ENCODE measurements at places on chromosomes 5 and 9.

DNA sequence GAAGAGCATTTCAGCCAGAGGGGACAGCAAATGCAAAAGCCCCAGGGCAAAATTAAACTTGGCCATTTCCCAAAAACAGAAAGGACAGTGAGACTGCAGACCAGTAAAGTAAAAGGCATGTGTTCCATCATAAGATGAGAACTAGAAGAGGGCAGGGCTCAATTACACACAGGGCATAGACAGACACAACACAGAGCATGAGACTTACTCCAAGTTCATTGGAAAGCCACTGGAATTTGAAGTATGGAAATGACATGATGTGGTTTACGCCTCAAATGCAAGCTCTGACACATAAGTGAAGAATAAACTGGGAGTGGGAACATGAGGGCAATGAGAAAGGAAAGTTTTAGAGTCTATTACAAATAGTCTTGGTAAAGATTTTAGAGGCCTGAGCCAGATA is 446.6 kb upstream of the GRIA1 start:
- DNase-seq: no peak

GRCh38 chr9:93020771-93021670 is 37.5 kb upstream of the SUSD3 start:
- no peak for DNase-seq

DNA sequence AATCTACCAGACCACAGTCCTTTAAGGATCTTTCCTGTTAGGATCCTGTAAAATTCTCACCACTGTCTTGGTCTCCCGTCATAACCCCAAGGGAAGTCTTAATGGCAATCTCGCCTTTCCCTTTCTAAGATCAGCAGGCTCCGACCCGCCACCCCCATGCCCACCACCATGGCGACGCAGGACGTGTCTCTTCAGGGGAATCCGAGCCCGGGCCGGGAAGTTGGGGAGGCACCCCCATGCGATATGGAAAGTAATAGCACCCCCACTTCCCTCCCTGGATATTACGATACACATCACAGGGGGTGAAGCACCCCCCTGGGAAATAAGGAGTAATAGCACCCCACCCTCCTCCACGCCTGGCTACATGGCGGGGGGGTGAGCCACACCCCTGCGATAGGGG is 8.3 kb upstream of the STK32A start:
- DNase-seq: no peak

DNA sequence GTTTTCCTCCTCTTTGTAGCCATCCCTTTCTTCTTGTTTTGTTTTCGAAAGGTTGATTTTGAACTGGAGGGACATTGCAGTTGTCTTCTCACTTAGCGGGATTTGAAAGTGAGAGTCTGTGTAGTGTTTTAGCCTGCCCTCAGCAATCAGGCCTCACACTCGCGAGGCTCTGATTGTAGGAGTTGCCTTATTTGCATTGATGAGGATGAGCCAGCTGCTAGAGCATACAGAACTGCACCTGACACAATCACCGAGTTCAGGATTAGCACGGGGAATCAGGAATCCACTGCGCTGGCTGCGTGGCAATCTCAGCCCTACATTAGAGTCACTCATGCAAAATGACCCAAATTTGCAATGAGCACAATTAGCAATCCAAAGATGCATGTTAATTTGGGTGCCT is 122.5 kb upstream of the TMEM161B start:
- no peak for DNase-seq

DNA sequence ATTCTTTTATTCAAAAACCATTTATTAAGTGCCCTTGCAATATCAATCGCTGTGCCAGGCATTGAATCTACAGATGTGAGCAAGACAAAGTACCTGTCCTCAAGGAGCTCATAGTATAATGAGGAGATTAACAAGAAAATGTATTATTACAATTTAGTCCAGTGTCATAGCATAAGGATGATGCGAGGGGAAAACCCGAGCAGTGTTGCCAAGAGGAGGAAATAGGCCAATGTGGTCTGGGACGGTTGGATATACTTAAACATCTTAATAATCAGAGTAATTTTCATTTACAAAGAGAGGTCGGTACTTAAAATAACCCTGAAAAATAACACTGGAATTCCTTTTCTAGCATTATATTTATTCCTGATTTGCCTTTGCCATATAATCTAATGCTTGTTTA is 18.5 kb downstream of the CD274 start:
- no peak for DNase-seq

DNA sequence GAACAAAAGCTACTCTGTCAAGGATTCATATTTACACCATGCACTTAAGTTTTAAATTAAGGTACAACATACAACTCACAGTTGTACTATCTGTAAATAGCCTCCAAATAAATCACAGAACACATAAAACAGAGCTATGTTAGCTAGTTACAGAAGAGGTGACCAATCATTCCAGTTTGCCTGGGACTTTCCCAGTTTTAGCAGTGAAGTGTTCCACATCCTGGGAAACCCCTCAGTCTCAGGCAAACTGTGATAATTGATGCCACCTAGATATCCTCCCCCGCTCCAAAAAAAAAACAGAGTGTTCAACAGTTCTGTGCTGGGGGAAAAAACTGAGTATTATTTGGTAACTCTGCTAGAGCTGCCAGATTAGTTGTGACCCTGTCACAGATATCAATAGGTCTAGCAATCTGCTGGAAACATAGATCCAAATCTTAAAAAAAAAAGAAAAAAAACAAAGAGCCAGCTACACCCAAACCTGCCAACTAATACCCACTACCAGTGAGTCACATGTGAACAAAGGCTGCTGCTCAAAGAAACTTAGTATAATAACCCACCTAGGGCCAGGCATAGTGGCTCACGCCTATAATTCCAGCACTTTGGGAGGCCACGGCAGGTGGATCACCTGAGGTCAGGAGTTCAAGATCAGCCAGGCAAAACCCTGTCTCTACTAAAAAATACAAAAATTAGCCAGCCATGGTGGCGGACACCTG is 5.7 kb downstream of the TBCA start:
- DNase-seq: no peak

DNA sequence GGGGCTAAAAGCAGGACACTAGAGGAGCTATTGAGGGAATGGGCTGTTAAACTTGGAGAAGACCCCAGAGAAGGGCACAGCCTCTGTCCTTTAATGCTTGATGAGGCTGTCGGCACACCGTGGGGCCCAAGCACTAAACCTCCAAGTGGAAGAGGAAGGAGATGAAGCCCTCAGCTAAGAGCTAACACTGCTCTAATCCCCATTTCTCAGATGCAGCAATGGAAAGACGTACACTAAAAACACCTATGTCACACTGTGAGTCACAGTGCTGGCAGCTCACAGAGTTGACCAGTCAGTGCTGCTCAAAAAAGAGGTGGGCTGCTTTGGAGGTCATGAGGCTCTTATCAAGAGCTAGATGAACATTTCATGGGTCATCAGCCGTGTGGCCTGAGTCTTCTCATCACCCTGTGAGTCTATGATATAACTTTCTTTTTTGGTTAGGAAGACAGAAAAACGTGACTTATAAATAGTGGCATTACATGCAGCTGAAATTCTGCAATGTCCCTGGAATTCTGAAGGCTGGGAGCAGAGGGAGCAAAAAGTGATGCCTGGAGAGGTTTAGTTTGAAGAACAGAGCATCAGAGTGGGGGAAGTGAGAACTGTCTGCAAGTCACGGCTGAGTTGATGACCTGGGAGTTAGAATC is 21.5 kb downstream of the TNFSF8 start:
- no peak for DNase-seq

DNA sequence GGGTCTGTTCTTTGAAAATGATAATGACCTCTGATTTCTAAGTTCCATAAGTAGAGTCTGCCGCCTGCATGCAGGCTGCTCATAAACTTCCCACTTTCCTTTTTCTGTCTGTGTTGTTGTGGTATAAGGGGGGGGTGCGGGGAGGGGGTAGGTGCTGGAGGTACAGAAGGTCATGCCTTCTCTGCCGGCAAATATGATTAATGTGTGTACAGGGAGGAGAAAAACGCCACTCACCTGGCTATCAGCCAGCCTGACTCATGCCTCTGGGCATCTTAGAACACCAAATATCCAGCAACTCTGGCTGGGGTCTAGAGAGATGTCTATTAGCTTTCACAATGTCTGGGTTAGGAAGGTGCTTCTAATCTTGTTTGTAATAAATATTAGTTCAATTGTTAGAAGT is 128.3 kb downstream of the EFNA5 start:
- no peak for DNase-seq
